ENCODE measurements at places on chromosomes 1 and 21. TPM values are rescaled to one million over a fixed set of nuclear protein-coding genes. Genes with fewer than 3 reads are reported as not detected.

Gene MTMR11
- total RNA-seq = 409 TPM

Gene HHIPL2
- total RNA-seq = 0.26 TPM

Gene FCRL5
- 0.95 TPM for total RNA-seq

Gene SPATA45
- total RNA-seq = not detected

Gene ZNF593OS
- not detected for total RNA-seq
